ENCODE measurements at places on chromosomes 3 and 15.
A peak's percentile ranks its signal among the peaks of the same experiment; 100 is the strongest.

DNA sequence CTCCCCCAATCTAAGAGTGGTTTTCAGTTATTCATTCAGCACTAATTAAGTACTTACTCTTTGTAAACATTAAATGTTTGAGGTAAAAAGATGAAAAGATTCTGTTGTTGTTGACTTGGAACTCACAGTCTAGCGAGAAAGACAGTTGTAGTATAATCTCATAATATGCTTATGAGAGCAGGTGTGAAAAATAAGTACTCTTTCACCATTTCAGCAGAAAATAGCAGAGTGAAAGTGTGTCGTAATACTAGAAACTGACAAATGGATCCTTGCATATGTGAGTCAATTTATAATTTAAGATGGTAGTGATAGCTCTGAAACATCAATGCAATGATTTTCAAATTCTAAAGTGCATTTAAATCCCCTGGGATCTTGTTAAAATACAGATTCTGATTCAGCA is 618.8 kb upstream of the CCDC54 start:
- DNase-seq: no peak

DNA sequence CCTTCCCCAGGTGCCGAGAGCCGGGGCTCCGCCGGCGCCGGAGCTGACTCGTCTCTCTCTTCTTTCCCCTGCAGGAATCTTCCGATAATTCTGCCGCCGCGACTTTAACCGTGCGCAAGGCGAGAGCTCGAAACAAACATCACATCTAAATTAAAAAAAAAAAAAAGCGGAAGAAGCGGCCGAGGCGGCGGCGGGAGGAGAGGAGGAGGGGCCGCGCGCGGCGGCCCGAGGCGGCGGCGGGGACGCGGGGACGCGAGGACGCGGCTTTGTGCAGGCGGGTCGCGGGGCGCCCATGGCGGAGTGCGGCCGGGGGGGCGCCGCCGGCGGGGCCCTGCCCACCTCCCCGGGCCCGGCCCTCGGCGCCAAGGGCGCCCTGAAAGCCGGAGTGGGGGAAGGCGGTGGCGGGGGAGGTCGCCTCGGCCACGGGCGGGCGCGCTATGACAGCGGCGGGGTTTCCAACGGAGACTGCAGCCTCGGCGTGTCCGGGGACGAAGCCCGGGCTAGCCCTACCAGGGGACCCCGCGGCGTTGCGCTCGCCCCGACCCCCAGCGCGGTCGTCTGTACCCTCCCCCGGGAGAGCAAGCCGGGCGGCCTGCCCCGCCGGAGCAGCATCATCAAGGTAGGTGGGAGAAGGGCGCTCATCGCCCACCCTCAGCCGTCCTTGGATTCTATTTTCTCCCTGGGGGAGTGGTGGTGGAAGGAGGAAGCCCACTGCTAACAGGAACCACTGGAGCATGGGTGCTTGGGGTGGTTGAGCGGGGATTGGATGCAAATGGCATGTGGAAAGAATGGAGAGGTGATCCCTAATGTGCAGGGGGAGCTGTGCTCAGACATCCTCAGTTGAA is at the start of gene PLCL2:
Gene PLCL2 (plus strand): TSS at position 208 of the 845 bp plus-strand sequence. CDS start 85 bp downstream, at position 293.
- DNase-seq: peak; percentile 47

GRCh38 chr3:74423867-74424266 is 190.6 kb downstream of the CNTN3 start:
- no peak for DNase-seq

GRCh38 chr3:149277331-149277813 is 55.7 kb upstream of the CP start:
- DNase-seq: no peak
